ENCODE measurements at places on chromosomes 6 and 20.

DNA sequence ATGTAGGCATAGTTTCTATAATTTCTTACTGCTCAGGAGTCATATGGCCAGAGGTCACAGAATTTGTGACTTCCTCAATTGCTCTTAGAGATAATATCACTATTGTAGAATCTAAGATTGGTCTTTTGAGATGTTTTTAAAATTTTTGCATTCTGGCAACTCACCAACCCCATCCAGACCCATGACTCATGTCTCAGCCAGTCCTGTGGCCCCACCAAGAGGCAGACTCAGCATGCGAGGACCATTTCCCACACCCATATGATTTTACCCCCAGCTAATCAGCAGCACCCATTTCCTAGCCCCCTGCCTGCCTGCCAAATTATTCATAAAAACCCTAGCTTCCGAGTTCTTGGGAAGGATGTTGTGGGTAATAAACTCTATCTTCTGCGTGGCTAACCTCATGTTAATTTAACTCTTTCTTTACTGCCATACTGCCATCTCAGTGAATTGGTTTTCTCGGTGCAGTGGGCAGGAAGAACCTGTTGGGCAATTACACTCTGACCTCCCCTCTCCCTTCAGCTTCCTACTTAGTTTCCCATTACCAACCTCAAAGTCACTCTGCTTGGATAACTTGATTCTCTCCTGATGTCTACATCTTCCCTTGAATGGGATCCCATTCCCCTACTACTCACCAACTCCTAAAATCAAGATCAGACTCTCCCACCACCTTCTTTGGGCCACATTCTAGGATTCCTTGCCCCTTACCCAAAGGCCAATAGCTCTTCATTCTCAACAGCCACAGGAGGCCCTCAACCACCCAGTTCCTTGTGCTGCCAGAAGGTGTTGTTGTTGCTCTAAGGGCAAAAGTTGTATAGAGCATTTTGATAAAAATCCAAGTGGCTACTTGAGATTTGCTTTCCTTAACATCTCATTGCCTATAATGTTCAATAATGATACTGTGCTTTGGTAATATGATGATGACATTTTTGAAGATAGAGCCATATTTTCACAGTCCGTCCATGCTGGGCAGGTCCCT, 16.2 kb upstream of the IYD start:
- DNase-seq, result no peak

- peak; percentile 49 for DNase-seq
Observed at GRCh38 chr6:33160728-33161344, 31.4 kb downstream of the COL11A2 start.

GRCh38 chr20:50192364-50193198, 2.0 kb downstream of the CEBPB start:
- peak; percentile 81 for DNase-seq

DNA sequence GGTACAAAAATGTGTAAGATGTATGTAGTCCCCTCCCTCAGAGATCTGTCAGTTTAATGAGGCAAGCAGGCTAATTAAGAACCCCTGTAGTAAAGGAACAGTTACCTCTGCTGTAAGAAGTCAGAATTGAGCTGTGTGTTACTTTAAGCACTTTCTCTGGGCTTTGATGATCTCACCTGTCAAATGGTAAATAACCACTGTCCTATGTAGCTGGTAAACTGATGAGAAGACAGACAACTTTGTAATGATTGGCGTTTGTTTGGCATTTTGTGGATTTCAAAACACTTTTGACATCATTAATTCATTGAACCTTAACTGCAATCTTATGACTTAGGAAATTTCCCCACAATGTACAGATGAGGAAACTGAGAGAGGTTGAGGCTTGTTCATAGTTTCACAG, 55.7 kb downstream of the RALY start:
- DNase-seq, result no peak

DNA sequence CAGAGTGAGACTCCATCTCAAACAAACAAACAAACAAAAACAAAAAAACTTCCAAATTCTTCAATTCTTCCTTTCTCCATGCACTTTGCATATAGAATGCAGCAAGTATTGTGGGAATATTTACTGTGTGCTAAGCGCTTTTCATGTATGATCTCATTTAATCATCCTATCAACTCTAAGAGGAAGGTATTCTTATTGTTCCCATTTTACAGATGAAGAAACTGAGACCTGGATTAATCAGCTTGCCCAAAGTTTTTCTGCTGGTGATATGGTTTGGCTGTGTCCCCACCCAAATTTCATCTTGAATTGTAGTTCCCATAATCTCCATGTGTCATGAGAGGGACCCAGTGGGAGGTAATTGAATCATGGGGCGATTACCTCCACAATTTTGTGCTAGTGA, 56.6 kb upstream of the KCNG1 start:
- no peak for DNase-seq

- no peak for DNase-seq
Observed at GRCh38 chr20:2103461-2104153, 2.0 kb downstream of the STK35 start.

DNA sequence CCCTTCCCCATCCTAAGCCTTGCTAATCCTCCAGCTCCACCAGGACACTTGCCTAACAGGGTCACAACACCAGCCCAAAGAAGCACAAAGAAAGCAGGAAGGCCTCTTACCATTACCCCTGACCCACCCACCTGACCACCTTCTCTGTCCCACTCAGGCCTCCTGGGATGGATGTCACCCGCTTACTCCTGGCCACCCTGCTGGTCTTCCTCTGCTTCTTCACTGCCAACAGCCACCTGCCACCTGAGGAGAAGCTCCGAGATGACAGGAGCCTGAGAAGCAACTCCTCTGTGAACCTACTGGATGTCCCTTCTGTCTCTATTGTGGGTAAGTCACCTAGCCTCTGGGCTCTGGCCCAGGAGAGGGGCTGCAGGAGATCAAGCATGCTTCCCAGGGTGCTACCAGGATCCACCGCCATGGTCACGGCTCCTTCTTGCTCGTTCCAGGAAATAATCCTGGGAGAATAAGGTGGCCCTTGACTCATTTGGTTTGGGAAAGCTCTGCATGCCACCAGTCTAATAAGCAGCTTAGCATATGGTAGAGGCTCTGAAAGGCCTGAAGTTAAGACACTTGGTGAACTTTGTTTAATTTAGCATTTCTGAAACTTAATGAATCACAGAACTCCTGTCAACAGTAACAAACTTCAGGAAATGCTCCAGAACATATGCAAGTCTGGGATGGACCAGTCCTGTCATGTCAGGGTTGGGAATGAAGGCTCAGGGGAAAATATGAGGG, 19.2 kb downstream of the ASIP start:
- DNase-seq, result no peak

DNA sequence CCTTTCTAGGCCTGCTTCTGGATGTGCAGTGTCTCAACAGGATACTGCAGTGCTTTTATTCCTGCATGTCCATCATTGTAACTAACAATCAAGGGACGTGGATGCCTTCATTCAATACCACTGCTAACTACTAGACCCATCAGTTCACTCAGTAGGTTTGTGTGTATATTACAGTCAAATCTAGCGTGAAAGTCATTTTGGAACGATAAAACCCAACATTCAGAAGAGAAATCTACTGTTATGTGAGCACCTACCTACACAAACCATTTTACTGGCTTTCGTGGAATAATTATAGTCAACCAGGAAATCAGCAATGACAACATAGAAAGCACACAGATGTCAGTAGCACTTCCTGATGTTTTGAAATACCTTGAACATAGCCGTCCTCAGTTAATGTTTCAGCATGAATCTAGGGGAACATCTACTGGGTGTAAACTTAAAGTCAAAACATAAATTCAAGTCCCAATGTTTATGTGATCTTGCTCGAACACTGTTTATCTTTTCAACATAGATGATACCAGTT, 270.6 kb downstream of the FARS2 start:
- no peak for DNase-seq

DNA sequence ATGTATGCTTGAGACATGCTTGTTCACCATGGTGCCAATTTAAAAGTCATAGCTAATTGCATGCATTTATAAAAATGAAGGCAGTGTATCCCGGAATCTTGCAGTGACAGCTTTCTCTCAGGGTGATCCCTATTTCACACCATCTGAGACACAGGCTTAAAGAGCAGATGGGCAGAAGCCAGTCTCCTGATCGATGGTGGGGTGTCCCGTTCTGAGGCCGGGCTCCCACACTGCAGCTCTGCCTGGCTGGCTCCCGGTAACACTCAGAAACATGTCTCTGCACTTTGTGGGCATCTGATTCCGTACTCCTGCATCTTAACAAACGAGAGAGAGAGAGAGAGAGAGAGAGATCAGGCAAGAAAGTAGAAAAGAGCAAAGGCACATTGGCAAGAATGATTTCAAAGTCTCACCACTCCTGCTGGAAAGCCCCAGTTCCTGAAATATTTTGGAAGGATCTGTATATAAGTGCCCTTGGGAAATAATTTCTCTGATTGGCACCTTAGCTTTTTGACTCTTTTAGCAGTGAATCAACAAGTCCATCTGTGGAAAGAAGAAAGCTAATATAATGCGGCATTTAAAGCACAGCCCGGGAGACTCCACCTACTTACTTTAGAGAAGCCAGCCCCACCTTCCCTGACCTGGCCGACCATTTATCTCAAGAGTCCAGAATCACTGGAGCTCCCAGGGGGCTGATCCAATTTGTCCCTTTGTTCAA, 36.8 kb upstream of the EXOC2 start:
- DNase-seq, result no peak

DNA sequence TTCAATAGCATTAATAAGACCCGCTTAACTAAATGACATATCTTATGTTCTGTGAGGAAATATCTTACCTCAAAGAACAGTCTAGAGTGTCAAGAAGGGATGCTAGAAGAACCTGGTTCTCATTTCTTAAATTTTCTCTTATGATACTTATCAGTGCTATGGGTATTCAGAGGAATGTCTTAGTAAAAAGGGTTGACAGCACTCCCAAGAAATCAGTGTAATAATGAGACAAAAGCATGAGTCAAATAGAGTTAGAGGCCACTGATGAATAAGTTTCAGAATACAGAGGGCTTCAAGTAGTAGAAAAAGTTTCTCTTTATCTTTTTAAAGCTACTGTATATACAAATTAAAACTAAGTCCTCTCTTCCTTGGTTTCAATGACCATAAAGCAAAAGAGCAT, 242.8 kb downstream of the GJA1 start:
- no peak for DNase-seq

- no peak for DNase-seq
Observed at GRCh38 chr6:108720827-108721226, 127.4 kb upstream of the ARMC2 start.

DNA sequence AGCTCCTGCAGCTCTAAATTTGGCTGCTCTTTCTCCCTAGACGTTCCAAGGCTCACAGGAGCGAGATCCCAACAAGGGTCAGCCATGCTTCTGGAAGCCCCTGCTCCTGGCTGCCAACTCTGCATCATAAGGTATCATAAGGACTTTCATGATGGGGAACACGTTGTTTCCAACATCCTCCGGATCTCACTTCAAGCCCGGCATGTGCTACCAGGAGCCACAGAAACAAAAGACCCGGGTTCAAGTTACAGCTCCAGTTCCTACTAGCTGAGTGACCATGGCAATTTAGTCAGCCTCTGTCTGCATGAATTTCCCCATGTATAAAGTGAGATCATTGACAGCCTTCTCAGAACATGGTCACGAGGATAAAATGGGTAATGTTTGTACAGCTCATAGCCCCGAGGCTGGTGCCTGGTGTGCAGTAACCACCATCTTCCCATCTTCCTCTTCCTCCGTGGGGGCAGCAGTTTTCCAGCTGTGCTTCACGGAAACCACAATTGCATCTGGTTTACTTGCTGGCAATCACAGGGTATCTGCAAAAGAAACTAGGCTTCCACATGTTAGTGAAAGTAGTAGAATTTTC, 209.0 kb upstream of the ECI2 start:
- peak; percentile 43 for DNase-seq

DNA sequence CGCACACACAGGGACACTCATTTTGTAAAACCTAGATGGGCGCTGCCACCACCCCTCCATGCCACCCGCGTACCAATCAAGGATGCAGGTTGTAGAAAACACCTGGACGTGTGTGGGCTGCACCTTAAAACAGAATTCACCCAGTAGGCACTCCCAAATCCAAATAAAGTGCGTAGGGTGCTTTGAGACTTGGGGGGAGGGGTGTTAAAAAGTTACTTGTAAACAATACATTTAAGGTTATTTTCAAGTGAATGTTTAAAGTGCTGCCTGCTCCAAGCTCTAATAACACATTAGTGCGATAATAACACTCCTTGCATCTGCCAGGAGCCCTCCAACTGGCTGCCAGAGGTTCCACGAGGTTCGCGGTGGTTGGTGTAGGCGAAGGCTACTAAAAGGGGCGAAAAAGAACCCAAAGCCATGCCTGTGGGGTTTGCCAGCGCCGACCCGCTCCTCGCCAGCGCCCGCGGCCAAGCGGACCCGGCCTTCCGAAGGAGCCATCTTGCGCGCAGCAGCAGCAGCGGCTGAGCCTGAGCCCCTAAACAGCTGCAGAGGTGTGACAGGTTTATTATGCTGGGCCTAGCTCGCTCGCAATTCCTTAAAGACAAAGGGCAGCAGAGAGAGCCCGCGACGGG, 11.5 kb downstream of the FOXC1 start:
- no peak for DNase-seq

GRCh38 chr20:51335329-51335841, 207.1 kb downstream of the NFATC2 start:
- DNase-seq, result peak; percentile 100

DNA sequence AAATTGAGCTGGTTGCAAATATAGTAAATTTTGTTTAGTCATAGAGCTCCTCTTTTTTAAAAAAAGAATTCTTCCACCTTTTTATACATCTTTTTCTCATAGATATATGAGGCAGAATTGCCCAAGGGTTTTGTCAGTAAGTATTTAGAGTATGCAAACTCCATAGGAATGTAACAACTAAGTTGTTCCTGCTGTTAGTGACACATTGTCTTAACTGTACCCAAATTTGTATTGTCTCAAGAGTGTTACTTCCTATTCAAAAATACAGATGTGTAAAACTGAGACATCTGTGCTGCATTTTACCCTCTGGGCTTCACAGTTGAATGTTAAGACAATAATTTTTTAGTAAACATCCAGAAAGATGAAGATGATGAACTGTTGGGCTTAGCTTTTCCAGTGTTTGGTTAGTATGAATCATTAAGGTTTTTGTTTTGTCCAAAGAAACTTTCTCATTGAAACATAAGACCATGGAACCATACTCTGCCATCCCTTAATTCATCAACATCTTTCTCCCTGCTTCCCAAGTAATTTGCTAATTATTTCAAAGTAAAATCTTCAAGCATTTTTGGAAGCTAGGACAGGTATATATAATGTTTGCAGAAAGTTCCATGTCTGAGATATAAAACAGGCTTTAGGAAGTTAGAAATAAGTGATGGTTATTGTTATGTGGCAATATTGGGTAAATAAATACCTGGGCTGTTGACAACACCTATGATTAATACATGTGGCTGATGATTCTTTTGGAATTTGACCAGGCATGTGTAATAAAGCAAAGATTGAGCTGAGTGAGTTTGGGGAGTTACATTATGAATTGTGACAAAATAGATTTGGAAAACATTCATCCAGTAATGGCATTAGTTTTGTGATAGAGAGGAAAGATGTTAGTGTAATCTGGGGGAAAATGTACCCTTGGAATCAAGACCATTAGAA, 11.2 kb downstream of the OGFRL1 start:
- no peak for DNase-seq
